CD4-positive, alpha-beta T cell treated with Interleukin-6 at 100 ng/mL for 8 hours (primary cell): ENCODE measurements at places on chromosomes 5 and 9.

DNA sequence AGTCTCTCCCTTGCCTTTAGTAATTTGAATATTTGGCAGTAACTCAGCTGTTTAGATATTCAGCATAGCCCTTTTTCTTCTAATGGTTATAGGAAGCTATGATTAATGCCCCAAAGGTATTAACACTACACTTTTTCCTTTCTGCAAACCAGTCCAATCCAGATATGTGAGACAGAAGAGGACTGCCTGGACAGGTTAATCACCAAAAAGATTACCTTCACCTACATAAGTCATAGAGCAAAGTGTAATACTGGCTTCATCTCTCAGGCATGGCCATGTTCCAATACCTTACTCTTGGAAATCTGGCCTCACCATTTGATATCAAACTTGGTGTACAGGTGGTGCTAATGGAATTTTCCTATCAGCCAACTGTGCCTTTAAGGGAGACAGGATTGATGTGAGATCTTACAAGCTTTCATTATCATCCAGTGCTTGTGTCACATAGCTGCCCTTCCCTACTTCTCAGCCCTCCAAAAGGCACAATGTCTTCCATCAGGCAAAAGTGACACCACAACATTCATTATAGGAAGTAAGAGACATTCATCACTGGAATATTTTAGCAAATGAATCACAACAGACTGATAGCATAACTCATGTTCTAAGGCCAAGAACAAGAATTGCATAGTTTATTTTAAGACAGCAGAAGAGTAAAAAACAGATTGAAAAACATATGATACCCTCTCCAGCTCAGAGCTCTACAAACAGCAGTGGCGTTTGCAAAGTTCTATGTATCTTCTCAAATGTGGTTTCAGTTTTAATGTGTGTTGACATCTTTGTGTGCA, 91.2 kb upstream of the PAM start:
- DNase-seq = no peak

DNA sequence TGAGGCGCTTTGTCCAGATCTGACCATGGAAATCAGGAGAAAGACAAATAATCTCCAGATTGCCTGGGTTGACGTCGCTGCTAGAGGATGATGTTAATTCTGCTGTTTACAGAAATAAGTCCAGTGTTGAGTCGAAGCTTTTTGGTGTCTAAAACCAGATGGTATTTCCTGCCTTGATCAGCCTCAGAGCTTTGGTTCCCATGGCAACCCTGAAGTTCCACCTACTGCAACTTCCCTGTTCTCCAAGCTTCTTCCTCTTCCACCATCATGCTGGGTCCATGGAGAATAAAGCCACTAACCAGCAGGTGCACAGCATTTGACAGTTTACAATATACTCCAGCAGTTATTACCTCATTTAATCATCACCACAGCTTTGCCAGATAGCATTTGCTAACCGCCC, 18.0 kb upstream of the GABBR2 start:
- no peak for DNase-seq

DNA sequence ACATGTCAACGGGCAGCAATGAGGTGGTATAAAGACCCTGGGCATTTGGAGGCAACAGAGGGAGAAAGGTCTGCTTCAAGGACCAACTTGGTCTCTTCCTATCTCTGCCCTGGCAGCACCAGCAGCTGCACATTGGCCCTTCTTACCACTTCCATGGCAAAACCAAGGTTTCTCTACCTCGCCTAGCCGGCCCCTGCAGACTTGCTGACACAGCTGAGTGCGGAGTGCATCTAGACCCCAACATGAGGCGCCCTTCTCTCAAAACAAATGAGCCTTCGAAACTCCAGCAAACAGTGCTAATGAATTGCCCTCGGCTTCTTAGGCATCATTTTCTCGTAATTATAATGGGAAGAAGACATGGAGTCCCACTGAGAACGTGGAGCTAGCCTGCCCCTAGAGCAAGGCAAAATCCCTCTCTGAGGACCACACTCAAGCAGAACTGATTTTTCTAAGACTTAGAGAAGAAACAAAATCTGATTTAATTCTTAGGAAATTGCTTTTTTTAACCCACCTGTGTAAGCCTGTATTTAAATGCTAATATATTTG, 42.1 kb downstream of the KCNMB1 start:
- no peak for DNase-seq

GRCh38 chr9:86942281-86943200, 4.8 kb downstream of the GAS1 start:
- DNase-seq = no peak

DNA sequence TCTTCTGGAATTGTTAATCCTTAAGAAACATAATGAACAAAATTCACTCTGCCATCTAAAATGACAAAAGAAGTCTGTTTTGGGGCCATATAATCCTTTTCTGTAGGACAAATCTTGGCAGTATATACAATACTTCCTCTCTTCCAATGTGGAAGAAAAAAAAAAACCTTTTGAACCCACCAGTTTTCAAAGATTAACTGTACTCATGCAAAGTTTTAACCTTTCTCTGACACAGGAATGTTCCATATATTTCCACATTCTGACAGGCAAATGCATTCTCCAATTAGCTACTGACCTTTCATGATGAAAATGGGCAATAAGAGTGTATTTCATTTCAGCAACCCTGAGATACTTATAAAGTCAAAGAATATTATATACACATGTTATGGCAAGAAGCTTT, 65.4 kb downstream of the RNF130 start:
- no peak for DNase-seq

DNA sequence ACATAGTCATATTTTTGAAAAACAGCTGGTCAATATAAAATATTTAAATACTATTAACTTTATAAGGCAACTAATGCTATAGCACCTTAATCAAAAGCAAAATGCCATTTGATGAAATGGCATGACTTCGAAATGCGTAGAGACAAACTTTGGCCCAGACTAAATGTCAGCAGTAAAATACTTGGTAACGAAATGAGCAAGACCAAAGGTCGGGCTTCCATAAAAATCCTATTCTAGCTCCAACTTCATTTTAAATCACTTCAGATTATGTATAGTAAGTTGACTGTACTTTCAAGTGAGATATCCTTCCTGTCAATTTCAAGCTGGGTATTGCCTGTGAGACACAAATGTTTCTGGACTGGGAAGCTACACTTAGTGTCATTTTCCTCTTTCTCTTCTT, 805.4 kb upstream of the ZNF608 start:
- no peak for DNase-seq

- DNase-seq = no peak
Measured at GRCh38 chr5:53479590-53480415, 626 bp upstream of the FST start.

DNA sequence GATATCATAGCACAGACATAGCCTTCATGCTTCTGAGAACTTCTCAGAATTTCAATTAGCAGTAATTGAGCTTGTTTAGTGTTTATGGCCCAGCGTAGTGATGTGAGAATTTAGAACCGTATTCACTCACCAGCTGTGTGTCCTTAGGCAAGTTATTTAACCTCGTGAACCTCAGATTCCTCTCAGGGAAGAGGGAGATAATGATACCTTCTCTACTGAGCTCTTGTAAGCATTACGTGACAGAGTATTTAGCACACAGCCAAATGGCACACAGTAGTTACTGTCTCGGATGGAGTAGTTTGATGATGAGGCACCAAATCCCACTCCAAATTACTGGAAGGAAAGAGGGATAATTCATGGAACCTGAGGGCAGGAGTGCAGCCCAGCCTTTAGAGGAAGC, 429.3 kb downstream of the CCDC171 start:
- no peak for DNase-seq

DNA sequence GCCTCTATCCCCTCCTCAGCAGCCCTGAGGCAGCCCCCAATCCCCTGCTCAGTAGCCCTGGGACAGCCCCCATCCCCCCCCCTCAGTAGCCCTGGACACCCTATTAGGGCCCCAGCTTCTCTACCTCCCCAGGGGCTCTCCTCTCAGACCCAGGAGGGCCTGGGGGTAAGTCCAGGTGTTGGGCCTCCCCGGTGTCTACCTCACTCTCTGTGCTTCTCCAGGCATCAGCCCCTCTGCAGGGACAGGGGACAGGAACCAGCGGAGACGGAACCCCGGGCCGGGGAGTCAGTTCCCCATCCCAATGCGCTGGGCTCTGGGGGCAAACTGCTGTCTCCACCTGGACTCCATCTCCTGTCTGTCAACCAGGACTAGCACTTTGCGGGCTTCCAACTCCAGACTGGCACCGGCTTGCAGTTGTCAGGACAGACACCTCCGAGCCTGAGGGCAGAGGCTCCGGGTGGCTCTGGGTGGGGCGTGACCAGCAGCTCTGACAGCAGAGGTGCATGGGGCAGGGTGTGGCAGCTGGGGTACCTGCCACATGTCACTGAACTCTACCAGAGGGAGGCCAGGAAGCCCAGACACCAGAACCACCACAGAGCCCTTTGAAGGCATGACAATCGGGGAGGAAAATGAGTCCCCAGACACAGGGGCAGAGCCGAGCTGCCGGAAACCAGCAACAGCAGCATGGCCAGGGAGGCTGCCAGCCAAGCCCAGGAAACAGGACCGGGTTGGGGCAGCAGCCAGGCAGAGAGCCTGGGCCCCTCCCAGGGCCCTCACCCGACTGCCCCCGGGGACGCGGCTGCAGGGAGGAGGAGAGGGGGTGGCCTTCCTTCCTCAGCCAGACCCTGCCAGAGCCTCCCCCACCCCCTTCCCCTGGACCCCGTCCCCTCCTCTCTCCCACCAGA, 17.7 kb upstream of the UBAC1 start:
- DNase-seq = peak; percentile 76

DNA sequence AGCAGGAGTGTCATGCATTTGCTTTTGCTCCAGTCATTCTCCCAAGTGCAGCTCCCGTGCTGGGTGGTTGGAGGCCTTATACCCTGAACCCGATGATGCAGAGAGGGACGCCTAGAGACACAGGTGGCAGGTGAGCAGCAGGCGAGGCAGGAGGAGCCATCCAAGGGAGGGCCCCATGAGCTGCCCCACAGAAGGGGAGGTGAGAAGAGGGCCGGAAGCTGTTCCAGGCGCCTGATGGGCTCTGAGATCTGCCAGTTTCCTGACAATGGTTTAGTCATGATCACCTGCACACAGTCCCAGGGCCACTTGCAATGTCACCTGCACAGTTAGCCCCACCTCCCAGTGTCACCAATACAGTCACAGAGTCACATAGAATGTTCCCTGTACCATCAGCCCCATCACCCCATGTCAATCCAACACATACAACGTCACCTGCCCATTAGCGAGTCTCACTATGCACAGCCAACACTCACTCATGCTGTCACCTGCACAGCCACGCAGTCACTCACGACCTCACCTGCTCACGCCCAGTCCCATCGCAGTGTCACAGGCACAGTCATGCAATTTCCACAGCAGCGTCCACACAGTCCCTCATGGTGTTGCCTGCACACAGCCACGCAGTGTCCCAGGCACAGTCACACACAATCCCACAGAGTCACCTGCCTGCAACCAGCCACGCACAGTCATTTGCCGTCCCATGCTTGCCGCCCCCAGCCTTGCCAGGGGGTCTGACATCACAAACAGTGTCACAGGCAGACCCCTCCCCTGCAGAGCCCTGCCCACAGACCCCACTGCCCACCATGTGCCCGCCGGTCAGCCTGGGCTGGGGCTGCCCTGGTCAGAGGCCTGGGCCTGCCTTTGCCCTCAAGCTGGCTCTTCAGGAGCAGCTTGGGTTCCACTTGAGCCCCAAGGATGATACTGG, 113.4 kb downstream of the LHX2 start:
- no peak for DNase-seq

GRCh38 chr5:139182528-139183296, 15.5 kb downstream of the SIL1 start:
- DNase-seq = no peak

- DNase-seq = no peak
Measured at GRCh38 chr5:150787656-150788055, 9.1 kb downstream of the SMIM3 start.

DNA sequence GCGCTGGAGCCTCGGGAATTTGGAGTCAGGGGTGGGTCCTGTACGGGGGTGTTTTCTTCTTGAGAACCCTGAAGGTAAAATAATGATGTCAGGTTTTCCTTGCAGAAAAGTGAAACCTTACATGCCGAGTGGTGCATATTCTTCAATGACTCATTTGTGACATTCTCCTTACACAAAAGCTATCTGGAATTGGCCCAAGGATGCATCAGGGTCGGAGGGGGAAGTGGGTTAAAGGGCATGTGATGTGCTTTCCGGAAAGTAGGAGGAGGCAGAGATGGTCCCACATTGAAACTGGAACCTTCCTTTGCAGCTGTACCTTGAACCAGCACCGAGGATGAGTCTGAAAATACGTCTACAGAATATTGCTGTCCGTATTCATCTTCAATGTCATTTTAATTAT, 411.2 kb upstream of the IRX4 start:
- no peak for DNase-seq

DNA sequence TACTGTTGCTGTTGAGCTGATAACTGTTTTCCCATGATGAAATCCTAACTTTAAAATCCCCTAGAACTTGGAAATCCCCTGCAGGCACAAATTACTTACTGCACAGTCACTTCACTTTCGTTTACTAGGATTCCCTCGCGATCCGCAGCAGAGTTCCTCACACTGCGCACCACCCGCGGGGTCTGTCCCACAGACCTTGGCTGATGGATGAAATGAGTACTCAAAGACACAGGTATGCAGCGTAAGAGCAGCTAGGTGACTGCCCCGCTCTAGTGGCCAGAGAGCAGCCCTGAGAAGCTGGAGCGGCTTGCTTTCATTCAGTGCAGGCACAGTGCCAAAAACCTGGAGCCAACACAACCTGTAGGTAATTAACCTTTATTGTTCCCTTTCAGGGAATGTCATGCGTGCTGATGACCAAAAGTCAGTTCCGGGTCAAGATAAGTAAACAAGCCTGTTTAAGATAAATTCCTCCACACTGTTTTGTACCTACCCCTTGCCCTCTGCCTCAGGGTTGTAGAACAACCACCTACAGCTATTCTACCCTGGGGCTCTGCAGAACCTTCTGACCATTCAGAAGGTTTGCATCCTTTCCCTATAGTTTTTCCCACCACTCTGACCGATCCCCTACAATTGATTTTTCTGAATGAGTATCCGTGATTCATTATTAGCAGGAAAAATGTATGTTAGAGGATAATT, 191.2 kb downstream of the CDH9 start:
- DNase-seq = no peak

- no peak for DNase-seq
Measured at GRCh38 chr5:141879941-141880738, 1.9 kb upstream of the PCDH1 start.

DNA sequence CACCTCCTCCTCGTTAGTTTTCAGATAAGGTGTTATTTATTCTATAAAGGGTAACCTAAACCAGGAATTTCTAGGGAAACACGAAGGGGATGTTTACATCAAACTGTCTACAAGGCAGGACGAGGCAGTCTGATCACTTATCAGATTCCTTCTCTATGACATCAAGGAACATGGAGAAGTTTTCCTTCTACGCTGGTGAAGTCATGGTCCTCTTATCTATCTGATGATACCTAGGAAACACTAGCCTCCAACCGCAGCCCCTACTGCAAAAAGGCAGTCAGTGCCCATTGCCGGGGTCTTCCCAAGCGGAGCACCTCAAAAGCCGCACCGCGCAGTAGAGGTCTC, 1.5 kb downstream of the MPDZ start:
- no peak for DNase-seq
